ENCODE measurements at places on chromosomes 2 and 18.

DNA sequence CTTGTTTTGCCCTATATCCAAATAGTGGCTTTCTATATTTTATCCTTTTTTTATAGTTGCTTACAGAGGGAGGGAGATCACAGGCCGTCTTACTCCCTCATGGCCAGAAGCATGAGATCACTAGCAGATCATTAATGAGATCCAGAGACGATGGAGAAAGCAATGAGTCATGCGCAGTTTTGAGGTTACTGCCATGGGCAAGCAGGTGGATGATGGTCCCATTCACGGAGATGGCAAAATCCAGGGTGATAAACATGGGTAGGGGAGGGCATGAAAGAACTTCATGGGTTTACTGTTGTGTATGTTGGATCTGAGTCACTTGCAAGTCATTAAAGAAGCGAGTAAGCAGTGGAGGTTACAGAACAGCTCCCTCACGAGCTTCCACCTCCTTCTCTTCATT, 60.4 kb downstream of the C18orf63 start:
- no peak for DNase-seq

DNA sequence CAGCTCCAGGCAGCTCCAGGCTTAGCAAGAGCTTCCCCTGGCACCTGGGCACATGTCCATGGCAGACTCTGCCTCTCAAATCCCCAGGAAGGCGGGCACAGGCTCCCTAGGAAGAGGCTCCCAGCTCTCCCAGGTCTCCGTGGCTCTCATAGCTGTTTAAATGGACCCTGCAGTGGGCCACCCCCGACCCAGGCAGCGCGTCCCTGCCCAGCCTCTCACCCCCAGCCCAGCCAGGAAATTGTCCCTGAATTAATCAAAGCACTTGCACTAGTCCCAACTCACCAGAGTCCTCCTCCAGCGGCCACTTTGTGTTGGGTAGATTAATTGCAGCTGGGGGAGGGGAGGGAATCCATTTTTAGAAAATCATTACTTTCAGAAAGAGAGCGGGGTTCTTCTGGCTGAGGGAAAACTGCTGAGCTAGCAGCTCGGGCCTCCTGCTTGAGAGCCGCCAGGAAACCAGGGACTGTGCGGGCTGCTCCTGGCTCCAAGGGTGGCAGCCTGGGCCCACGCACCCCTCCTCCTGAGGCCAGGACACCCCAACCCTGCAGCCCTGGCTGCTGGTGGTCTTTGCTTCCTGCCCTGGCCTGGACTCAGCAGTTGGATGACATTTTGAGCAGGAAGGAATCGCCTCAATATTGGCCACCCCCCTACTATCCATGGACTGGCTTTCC, 36.0 kb downstream of the SMAD7 start:
- no peak for DNase-seq

GRCh38 chr18:9000733-9001132, 101.8 kb upstream of the NDUFV2 start:
- no peak for DNase-seq

- DNase-seq = no peak
Measured at GRCh38 chr2:186590350-186590758, 498 bp downstream of the ITGAV start.

DNA sequence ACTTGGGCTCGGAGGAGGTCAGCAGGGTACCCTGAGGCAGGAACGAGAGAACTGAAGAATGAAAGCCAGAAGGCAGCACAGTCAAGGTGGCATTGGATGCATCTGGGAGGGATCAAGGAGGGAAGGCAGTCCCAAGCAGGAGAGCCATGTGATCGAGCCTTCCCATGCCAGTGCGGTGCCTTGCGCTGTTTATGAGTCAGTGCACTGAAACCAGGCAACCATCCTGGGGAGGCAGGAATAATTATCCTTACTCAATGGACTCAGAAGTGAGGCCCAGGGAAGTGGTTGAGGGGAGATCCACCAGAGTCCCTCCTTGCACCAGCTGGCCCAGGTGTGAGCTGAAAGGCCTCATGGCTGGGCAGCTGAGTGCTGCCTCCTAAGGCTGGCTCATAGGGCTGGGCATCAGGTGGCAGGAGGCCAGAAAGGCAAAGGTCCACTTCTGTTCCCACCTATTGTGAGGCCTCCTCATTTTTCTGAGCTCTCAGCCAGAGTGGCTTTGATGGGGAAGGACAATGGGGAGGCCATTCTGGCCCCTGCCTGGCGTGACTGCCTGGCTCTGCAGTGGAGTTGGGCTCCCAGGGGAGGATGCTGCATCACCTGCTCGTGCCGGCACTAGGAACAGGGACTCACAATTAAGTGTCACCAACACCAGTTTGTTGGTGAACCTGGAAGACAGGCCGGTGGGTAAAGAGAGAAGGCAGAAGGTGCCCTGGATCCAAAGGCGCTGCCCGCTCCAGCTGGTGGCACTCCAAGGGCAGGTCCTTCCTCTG, 82.3 kb downstream of the TFCP2L1 start:
- no peak for DNase-seq

- DNase-seq = no peak
Measured at GRCh38 chr18:25102662-25103061, 249.3 kb downstream of the ZNF521 start.

DNA sequence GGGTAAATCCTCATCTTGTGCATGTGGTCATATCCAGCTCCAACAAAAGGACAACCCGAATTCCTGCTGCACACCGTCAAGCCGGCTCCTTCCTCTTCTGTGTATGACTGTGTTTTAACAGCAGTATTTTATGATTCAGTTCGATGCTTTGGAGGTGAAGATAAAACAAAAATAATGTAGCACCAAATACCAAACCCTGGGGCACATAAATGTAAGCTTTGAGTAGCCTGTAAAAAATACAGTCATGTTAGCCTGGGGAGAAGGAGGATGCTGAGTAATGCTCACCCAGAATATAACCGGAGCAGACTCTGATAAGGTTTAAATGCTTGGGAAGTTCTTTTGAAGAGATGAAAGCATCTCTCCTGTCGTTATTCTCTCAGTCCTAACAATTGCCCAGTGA, 225.0 kb downstream of the SUCLG1 start:
- DNase-seq = no peak

DNA sequence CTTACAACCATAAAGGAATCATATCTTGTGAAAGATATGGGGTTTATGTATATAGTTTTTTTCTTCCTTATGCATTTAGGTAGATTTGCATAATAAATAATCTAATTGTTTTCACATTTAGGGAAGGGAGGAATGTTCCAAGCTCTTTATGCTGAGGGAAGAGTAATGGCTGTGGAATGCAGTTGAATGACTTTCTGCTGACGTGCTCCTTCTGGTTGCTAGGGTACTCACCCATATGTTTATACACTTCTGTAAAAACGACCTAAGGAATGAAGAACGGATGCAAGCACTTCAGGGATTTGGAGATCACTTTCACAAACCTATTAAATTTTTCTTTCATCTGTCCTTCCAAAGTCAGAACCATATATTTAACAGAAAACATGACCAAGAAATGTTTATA, 29.2 kb upstream of the PPP4R1 start:
- DNase-seq = no peak

GRCh38 chr2:153606623-153607022, 128.1 kb upstream of the RPRM start:
- no peak for DNase-seq

GRCh38 chr18:36377626-36378025, 80.1 kb downstream of the FHOD3 start:
- no peak for DNase-seq

DNA sequence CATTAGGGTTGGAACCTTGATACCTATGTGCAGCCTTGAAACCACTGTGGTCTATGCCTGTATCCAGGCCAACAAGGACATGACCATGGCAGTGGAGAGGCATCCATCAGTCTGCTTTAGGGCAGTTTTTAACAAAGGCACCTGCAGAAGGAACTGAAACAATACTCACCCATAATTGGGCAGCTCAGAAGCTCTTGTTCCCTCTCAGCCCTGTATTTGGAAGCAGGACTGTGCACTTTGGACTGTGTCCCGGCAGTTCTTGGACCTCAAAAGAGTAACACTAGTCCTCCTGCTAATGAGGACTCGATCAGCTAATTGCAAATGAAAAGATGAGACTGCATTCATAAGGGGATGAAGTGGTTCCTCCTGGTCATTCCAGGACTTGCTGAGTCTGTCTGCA, 500.2 kb upstream of the TNP1 start:
- DNase-seq = no peak

DNA sequence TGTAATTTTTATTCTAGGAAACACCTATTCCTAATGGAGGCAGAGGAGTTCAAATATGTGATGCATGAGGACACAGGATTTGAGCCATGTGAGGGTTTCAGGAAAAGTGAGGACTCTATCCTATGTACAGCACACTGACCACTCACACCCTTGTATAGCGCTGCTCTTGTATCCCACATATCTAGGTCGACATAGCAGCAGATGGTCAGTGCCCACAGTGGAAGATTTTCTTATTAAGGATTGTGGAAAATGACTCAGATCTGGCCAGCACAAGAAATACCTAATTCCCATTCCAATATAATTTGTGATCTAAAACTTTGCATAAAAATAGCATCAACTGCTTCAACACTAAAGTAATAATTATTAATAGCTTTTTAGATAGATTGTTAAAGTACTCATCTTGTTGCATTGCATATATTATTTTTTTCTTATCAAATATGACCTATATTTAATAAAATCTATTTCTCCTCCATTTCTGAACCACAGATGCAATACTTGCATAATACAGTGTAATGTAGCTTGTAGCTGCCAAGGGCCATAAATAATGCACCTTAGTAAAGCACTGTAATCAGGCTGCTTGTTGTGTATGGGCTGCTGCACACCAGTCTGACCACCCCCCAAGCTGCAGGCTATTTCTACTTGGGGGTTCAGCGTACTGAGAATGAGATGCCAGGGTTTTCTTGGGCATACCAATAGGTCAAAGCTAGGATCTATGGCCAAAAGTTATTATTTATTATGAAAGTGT, 442.2 kb upstream of the CWC22 start:
- no peak for DNase-seq

DNA sequence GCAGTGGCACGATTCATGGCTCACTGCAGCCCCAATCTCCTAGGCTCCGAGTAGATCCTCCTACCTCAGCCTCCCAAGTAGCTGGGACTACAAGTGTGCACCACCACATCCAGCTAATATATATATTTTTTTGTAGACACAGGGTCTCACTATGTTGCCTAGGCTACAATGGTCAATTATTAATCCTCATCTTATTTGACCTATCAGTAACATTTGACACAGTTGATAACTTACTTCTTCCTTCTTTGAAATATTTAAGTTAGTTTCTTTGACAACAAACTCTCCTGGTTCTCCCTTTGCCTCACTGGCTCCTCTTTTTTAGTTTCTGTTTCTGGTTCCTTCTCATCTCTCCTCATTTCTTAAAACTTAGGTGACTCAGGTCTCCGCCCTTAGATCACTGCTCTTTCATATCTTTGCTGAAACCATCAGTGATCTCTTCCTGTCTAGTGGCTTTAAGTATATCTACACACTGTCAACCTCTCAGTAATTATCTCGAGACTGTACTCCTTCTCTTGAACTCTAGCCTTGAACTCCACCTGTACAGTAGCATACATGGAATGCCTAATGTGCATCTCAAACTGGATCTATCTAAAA, 11.5 kb downstream of the PGAP1 start:
- no peak for DNase-seq

DNA sequence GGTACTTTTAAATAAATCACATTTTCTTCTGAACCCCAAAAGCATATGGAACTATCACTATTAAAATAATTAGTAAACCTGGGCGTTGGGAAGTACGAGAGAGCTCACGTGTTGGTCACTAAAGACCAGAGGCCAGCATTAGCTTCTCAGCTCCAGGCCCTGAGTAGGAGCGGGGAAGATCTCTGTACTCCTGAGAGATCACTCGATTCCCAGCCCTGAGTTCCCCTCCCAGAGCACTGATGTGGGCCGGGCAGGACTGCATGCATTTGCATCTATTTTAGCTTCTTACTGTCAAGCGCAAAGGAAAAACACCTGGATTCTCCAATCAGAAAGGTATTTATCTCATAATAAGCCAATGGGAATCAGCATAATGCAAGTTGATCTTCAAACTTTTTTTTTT, 6.2 kb downstream of the PXDN start:
- no peak for DNase-seq

- no peak for DNase-seq
Measured at GRCh38 chr2:27369471-27370025, 590 bp downstream of the EIF2B4 start.

- DNase-seq = no peak
Measured at GRCh38 chr2:26644188-26644835, 3.1 kb upstream of the CIB4 start.

GRCh38 chr2:10688921-10689807, 611 bp downstream of the NOL10 start:
- DNase-seq = no peak

DNA sequence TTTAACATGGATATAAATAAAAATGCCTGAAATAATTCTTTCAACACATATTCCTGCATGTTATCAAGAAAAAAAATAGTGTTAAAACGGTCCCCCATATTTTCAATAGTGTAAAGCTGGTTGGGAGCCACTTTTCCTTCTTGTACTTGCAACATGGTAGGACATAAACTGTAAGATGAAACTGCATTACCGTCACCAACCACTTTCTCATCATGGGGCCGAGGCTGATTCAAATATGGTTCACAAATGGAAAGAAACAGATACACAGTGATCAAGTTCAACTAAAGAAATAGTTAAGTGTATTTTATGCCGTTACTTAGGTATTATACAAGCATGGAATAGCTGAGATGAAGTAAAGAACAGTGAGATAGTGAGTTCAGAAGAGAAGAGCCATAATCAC, 360.7 kb downstream of the ZEB2 start:
- DNase-seq = no peak

- DNase-seq = no peak
Measured at GRCh38 chr2:223976635-223977226, 19.5 kb downstream of the MRPL44 start.

GRCh38 chr2:215357660-215358059, 45.8 kb downstream of the ATIC start:
- no peak for DNase-seq

- DNase-seq = no peak
Measured at GRCh38 chr18:13500227-13500865, 226.0 kb downstream of the FAM210A start.

- DNase-seq = no peak
Measured at GRCh38 chr2:124805060-124805459, 780.0 kb downstream of the CNTNAP5 start.

GRCh38 chr2:38875227-38875575, 533 bp downstream of the DHX57 start:
- DNase-seq = no peak

DNA sequence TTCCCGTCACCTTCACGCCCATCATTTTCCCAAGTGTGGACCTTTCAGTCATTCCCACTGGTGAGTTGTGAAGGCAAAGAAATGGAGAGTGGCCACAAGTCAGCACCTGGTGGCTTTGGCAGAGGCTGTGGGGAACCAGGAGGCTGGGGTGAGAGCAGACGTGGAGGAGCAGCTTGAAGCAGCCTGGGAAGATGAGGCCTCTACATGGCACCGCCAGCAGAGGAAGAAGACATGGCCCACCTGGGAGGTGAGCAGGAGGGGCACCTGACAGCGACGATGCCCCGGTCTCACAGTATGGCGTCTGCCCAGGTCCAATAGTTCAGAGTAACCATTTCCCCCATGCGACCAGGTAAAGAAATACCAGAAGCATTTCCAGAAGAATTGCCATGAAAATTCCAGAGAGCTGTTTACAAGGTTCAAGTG, 69.0 kb downstream of the TPO start:
- no peak for DNase-seq
